ENCODE measurements at places on chromosomes 6 and 20. TPM values are rescaled to one million over a fixed set of nuclear protein-coding genes. Genes with fewer than 3 reads are reported as not detected.

- no peak for DNase-seq
Observed at GRCh38 chr6:100613656-100614055, 148.9 kb upstream of the SIM1 start.

- no peak for DNase-seq
Observed at GRCh38 chr6:169269180-169270076, 15.8 kb upstream of the THBS2 start.

DNA sequence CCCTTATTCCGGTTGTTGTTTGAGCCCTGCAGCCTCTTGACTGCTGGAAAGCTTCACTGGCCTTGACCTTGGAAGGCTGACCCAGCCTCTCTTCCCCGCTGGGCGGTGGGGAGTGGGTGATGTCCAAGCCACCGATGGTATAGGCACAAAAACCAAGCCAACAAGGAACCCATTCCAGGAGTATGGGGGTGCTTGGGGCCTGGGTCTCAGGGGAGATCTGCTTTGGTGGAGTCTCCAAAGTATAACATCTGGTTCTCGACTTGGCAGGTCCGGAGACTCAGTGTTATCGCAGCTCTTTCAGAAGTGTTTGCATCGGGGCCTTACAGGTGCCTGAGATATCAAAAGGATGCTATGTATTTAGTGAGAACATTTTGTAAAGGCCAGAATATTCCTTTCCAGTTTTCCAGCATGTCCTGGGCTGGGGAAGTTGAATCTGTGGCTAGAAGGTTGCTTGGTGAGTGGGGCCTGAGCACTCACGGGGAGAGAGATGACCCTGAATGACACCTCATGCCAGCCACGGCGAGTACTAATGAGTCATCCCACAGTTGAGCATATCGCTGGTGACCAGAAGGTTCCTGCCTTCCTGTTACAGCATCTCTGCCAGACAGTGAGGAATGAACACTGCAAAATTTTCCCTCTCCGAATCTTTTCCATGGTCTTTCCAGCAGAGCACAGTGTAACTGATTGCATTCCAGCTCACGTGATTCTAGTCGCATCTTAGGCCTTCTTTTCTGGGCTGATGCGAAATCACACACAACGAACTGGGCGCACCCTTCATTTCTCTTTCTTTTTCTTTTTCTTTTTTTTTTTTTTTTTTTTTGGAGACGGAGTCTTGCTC is 133.9 kb downstream of the ZDHHC14 start:
- peak; percentile 89 for DNase-seq

GRCh38 chr20:46063151-46063550 is 26.6 kb downstream of the NCOA5 start:
- DNase-seq, result no peak

The OPN5 gene
- not detected for total RNA-seq

DNA sequence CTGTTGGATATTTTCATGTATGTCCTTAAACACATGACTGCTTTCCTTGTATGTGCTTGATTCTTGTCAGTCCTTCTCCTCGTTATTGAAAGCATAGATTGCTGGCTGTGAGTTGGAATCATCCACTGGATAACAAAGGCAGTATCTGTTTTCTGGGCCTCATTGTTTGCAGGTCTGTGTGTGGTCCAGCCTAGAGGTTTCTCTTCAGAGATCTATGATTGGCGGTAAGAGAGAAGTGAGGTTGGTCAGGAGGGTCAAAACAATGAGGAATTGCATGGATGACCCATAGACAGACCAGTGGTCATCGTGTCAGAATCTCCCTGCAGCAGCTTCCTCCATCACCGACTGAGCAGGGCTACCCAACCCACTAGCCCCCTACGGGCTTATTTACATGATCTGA is 915.0 kb downstream of the KIF16B start:
- DNase-seq, result no peak

DNA sequence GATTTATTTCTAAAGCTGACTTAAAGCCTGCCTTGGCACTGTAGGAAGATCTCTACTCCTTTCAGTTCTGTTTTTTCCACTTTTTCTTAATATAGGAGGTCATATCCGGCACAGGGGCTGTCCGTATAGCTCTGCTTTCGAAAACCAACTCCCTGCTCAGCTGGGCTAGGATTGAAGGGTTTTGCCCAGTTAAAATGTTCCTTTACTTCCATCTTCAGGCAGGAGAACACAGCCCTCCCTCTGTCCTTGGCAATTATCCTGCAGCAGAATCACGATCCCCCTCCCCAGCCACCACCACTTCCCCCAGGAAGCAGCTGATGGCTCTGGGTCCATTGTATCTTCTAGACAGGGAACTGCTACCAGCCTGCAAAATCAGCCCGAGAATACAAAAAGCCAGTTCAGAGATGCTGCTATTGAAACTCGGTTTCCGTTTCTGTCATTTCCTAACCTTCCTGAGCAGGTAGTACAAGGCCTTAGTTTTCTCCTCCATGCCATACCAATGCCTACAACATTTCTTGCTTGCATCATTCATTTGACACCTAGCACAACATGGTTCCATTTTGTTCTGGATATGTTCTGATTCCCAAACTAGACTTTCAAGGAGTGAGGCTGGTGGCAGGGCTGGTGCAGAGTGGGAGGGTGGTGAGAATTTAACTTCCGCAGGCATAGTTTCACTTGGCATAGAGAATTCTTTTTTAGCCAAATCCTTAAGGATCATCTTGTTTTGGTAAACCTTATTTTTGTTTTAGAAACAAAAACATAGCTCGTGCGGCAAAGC is 53.9 kb downstream of the FAM50B start:
- DNase-seq, result no peak

GRCh38 chr6:43771858-43772680 is 2.1 kb downstream of the VEGFA start:
- no peak for DNase-seq

The PHACTR1 gene
- total RNA-seq, result 5.9 TPM

- DNase-seq, result no peak
Observed at GRCh38 chr6:47853766-47854165, 71.9 kb downstream of the OPN5 start.

DNA sequence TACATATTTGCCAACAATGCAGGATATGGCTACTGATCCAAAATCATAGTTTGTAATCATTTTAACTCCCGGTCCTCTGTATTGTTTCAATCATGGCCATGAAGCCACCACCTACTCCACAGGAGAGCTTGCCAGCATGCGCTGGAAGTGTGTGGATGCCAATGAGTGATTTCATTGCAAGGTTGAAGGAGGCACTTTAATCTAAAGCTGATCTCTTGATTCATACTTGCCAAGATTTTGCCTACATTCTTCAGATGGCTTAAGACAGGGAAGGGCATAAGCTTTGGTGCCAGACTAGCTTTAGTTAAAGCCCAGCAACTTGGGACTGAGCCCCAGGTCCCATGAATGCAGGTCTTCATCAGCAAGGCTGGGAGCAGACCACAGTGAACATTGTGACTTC is 58.8 kb downstream of the TPD52L1 start:
- no peak for DNase-seq

DNA sequence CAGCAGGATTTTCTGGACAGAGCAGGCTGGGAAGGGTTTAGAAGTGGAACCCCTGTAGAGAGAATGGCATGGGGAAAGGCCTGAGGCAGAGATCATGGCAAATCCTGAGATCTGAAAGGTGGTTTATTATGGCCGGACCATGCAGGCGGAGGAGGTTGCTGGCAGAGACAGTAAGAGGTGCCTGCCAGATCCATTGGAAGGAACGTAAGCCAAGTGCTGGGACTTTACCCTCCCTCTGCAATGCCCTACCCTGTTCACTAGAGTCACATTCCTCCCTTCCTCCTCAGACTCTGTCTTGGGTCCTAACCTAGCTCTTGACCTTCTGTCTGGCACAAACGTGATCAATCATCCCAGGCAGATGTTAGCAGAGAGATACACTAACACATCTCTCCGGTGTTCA is 66.4 kb upstream of the SLC22A23 start:
- no peak for DNase-seq

Measured in RPMI7951 (cell line).